GDM1 (cell line): ENCODE measurements at places on chromosomes 2 and 18.
A peak's percentile ranks its signal among the peaks of the same experiment; 100 is the strongest.

- no peak for DNase-seq
Observed at GRCh38 chr18:37275237-37275741, 290.3 kb downstream of the CELF4 start.

DNA sequence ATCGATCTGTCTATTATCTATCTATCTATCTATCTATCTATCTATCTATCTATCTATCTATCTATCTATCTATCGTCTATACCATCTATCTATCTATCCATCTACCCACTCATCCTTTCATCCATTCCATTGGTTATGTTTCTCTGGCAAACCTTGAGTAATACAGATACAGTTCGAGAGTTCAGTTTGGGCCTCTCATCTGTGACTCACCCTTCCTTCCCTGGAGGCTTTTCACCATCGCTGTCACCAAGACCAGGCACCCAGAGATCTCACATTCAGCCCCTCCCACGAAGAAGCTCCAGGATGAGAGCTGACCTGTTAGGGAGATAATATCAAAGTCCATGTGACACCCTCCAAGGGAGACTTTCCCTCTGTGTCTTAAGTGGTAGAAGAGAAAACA lies 164.1 kb upstream of the CELF4 start:
- DNase-seq, result no peak

DNA sequence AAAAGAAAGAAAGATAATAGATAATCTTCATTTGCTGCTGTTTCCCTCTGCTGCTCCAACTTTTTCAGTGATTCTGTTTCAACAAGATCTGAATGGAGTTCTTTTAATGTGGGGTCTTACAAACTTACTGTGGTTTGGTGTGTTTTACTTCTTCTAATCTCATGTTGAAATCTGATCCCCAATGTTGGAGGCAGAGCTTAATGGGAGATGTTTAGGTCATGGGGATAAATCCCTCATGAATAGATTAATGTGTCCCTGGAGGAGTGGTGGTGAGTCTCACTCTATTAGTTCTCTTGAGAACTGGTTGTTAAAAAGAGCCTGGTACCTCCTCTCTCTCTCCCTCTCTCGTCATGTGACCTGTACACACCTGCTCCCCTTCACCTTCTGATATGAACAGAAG lies 442.4 kb downstream of the EPHA4 start:
- DNase-seq, result no peak

GRCh38 chr2:81835321-81836000 lies 1530.9 kb upstream of the LRRTM1 start:
- no peak for DNase-seq

- no peak for DNase-seq
Observed at GRCh38 chr18:50203801-50204604, 9.1 kb upstream of the MYO5B start.

DNA sequence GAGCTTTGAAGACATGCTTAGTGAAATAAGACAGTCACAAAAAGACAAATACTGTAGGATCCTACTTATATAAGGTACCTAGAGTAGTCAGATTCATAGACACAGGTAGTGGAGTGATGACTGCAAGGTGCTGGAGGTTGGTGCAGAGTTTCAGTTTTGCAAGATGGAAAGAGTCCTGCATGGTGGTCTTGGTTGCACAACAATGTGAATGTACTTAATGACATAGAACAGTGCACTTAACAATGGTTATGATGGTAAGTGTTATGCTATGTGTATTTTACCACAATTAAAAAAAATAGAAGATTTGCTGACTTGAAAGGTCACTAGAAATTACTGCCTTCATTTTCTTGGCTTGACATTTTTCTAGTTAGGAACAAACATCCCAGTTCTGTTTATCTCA lies 9.5 kb downstream of the CERS6 start:
- no peak for DNase-seq

- peak; percentile 39 for DNase-seq
Observed at GRCh38 chr18:9849407-9850283, 36.1 kb upstream of the TXNDC2 start.
